Esophagus squamous epithelium (tissue), 5 donors: ENCODE measurements at places on chromosomes 5 and 9.

DNA sequence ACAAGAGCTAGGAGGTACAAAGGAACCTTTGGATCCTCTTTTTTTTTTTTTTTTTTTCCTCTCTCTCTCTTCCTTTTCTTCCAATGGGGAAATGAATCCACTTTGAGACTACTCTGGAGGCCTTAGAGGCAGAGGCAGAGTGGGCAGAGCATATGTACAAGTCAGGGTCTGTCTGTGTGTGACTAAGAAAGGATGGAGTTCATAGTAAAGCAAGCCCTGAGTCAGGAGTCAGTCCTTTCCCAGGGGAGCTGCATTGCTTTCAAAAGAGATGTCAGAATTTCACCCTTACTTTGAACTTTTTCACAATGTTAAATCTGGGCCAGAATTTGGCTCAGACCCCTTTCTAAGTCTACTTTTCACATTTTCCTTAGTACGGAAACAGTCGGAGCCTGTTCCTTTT is 792.4 kb upstream of the C9orf72 start:
- DNase-seq = no peak

DNA sequence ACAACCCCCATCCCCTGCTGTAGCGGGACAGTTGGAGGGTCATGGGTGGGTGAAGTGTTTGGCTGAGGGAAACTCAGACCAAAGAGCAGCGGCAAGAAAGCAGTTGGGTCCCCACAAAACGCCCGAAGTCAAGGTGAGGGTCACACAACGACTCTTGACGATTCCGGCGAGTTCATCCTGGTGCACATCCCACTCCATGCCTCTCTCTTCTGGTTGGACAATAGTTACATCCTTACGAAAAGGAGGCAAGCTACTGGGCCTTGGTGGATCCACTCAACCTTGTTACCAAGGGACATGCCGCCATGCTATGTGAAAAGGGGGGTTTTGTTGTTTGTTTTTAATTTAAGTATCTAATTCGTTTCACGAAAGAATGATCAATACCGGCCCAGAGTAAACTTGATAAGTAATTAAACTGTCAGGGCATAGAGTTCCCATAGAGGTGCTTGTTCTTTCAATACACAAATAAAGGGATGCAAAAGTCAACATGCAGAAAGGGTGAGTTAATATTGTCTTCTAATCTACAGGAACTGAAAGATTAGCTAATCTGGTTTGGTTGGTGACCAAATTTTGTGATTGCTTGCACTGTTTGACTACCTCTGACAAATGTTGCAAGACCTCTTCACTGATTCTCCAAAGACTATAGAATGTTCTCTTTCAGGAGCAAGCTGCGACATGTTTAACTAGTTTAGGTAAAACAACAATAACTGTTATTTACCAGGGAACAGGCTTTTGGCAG is 732 bp upstream of the SMIM15 start:
- no peak for DNase-seq

- DNase-seq = no peak
These were observed 59.3 kb upstream of the AFAP1L1 start for GRCh38 chr5:149212198-149212951.

DNA sequence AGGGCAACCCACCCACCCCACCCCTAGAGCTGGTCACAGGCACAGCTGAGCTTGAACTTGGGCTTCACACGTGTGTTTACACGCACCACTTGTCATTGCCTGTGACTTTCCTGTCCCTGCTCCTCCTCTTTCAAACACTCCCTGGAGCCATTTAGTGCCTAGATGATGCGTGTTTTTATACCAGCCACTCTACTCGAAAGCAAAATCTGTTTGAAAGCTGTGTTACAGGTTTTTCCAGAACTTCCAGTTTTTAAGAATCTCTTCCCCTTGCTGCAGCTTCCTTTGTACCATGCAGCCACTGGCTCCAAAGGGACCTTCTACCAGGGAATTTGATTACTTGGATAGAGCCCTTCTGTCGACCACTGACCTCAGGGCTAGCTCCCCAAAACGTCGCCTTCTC is 78.8 kb upstream of the SPRY4 start:
- no peak for DNase-seq

GRCh38 chr9:88950341-88951154 is 40.7 kb upstream of the S1PR3 start:
- DNase-seq = no peak

- DNase-seq = no peak
These were observed 15.9 kb downstream of the ATP6V0E1 start for GRCh38 chr5:172999372-172999973.

GRCh38 chr5:73592551-73592950 is 27.0 kb downstream of the UTP15 start:
- DNase-seq = no peak
